ENCODE measurements at places on chromosomes 7 and 10. TPM values are rescaled to one million over a fixed set of nuclear protein-coding genes. Genes with fewer than 3 reads are reported as not detected.

- H3K4me3 ChIP-seq, result no peak overlapping the region
- no peaks in the 10 kb centered on the region for H3K36me3 ChIP-seq
- no peaks in the 10 kb centered on the region for H3K4me1 ChIP-seq
These were observed 544.1 kb downstream of the HTR7 start for GRCh38 chr10:90313576-90314325.

- no peaks in the 10 kb centered on the region for H3K4me1 ChIP-seq
- H3K27ac ChIP-seq, result no peak overlapping the region
- no peaks in the 10 kb centered on the region for H3K36me3 ChIP-seq
- no peak for DNase-seq
- H3K4me3 ChIP-seq, result no peak overlapping the region
These were observed 466.1 kb upstream of the FOXK1 start for GRCh38 chr7:4216016-4216415.

DNA sequence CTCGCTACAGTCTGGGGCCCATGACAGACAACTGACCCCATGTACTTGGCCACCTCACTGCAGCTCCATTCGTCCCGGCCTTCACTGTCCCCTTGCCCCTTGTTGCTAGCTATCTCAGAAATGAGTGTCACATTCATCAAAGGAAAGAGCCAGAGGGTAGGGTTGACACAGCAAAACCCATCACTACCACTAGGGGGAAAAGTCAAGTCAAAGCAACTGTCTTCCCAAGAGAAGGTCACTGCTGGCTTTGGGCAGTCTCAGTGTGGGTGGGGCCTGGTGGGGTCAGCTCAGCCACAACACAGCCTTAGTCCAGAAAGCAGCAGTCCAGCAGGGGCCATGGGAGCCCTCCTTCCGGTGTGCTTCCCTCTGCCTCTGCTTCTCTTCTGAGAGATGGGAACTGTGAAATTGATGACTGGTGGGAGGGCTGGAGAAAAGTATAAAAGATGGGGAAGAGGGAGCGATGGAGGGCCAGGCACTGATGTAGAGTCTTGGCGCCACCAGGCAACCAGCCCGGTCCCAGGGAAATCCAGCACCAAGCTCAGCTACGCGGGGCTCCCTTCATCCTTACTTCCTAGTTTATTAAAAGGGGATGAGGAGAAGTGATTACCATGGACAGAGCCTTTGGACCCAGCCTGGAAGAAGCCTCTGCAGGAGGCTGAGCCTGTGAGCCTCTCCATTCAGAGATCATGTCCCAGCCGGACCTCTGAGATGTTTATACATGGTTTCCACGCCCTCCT lies 58.0 kb downstream of the PLXNA4 start:
- DNase-seq, result peak; percentile 51
- H3K4me1 ChIP-seq, result no peaks in the 10 kb centered on the region
- no peak overlapping the region for H3K27ac ChIP-seq
- H3K36me3 ChIP-seq, result no peaks in the 10 kb centered on the region
- no peak overlapping the region for H3K4me3 ChIP-seq

The INPP5A gene
- 43.9 TPM for total RNA-seq

The ELOVL3 gene
- 1.4 TPM for total RNA-seq

Data from Caco-2 (cell line).